Activated naive CD8-positive, alpha-beta T cell treated with anti-CD3 and anti-CD28 coated beads, Interleukin-2, amount 10 ng/mL, durations not matched to agents 7 days and 5 days (primary cell): ENCODE measurements at places on chromosomes 4 and X. TPM values are rescaled to one million over a fixed set of nuclear protein-coding genes. Genes with fewer than 3 reads are reported as not detected.

IL2 gene
- total RNA-seq, result 1.4 TPM

DNA sequence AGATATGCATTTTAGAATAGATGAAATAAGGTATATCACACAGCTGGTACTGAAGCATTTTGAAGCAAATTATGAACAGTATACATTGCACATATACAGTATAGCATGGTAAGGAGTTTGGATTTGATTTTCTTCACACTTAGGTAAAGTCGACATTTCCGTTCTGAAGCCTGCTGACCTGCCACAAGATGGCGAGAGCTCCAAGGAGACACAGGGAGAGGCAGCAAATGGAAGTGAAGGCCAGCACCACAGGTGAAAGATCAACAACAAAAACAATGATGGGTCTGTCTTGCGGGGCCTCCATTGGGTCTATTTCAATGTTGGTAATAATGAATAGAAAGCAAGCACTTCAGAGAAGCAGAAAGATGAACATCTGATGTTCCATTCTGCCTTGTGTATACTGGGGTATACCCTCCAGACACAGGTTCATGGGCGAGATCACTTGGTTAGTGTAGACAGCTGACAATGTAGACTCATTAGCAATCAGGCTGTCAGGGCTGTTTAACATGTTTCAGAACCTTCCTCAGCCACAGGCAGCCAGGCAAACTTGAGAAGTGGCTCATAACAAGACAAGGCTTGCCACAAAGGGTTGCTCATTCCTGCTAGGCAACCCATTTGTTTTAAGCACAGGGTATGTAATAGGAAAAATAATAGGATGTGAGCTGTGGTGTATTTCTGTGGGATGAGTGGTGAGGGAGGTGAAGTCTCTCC, 21.4 kb upstream of the NOX1 start:
- no peaks in the 10 kb centered on the region for H3K27me3 ChIP-seq
- no peaks in the 10 kb centered on the region for H3K36me3 ChIP-seq
- no peak overlapping the region for H3K4me3 ChIP-seq
- no peak overlapping the region for H3K27ac ChIP-seq

- H3K27me3 ChIP-seq, result peaks cover 4% of the 10 kb centered on the region
- no peaks in the 10 kb centered on the region for H3K4me1 ChIP-seq
- DNase-seq, result no peak
- H3K4me3 ChIP-seq, result no peak overlapping the region
- H3K36me3 ChIP-seq, result peaks cover 3% of the 10 kb centered on the region
These were observed 28.6 kb upstream of the BBS12 start for GRCh38 chr4:122703868-122704267.

GRCh38 chrX:126167560-126167959, 1.5 kb upstream of the DCAF12L2 start:
- DNase-seq, result no peak
- H3K4me1 ChIP-seq, result no peaks in the 10 kb centered on the region
- peaks cover 2% of the 10 kb centered on the region for H3K27me3 ChIP-seq
- H3K36me3 ChIP-seq, result no peaks in the 10 kb centered on the region
- no peak overlapping the region for H3K4me3 ChIP-seq

GC gene
- not detected for total RNA-seq

DNA sequence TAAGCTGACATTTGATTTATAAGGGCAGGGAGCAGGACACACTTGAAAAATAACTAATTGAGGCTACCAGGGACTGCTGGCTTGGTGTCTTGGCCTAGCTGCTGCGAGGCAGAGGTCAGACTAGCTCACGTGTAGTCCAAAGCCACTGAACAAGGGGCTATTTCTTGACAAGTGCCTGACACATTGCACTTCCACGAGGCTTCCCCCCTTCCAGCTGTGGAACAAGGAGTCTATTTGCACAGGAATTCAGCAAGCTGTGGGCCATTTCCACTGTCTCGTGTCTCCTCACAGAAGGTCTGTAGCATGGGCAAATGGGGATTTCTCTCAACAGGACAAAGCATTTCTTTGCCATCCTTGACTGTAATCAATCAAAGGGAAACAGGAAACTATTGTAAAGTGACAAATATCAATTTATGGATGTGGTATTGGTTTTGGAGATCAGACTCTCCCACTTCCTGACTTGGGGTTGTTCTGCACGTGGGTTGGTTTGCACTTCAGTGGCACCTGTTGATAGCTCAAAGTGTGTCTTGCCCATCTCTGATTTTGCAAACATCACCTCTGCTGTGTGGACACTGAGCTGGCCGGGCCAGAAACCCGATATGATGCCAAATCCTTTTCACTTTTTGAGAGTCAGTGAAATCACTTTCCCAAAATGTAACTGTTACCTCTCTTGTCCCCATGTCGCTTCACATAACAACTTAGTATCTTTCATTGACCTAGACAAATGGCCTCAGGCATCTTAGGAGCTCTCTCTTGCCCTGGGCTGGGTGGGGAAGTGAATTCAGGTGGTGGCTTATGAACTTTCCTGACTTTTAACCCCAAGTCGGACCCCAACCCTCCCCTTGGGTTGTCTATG, 107.4 kb upstream of the MAMLD1 start:
- no peak overlapping the region for H3K27ac ChIP-seq
- no peak for DNase-seq
- H3K4me1 ChIP-seq, result peaks cover 16% of the 10 kb centered on the region
- no peaks in the 10 kb centered on the region for H3K36me3 ChIP-seq

FMR1NB gene
- not detected for total RNA-seq

DNA sequence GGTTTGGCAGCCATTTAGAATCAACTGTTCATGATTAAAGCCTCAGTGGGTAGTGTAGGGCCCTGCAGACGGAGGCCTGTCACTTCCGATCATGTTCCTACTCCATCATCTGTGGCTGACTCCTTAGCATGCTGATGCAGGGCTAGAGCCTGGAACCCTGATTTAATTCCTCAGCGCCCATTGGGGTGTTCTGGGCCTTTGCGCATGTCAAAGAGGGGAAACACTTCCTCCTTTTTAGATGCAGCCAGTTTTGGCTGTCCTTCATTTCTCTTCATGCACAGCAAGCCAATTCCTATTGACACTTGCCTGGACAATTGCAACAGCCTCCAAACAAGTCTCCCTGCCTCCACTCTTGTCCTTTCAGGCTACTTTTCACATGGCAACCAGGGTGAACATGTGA, 51.9 kb upstream of the MAGEA4 start:
- H3K4me3 ChIP-seq, result no peak overlapping the region
- no peak overlapping the region for H3K27ac ChIP-seq
- no peaks in the 10 kb centered on the region for H3K4me1 ChIP-seq
- no peak for DNase-seq
- H3K27me3 ChIP-seq, result no peaks in the 10 kb centered on the region
- H3K36me3 ChIP-seq, result no peaks in the 10 kb centered on the region

GRCh38 chr4:139367421-139368090, 65.3 kb upstream of the NDUFC1 start:
- no peaks in the 10 kb centered on the region for H3K27me3 ChIP-seq
- no peak for DNase-seq
- no peaks in the 10 kb centered on the region for H3K4me1 ChIP-seq
- H3K27ac ChIP-seq, result peak overlapping the region; percentile 9

FRMD7 gene
- total RNA-seq, result not detected

DNA sequence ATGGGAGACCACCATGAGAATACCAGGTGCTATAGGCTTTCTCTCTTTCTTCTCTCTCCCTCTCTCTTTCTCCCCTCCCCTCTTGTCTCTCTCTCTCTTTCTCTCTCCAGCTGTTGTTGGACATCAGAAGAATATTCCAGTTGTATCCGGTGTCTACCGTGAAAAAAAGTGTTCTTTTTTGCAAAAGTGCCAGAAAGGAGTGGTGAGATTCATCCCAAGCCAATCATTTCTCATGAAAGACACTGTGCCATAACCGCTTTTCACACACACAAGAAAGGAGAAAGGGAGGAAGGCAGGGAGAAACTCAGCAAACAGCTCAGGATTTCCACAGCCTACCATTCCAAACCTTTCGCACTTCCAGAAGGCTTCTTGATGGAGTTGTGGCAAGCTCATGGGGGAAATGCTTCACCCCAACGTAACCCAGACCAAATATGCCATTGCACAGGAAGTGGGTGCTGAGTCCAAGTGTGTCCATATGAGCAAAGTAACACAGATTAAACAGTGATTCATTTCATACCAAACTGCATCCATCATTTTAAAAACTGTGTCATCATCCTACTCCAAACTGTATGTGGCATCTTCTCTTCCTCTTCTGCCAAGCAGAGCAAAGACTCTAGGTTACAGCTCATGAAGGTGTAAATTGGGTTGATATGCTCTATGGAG, 224.0 kb downstream of the APBB2 start:
- H3K27me3 ChIP-seq, result peaks cover 6% of the 10 kb centered on the region
- H3K27ac ChIP-seq, result no peak overlapping the region
- H3K4me1 ChIP-seq, result peaks cover 3% of the 10 kb centered on the region
- no peak for DNase-seq
- H3K36me3 ChIP-seq, result no peaks in the 10 kb centered on the region

VSIG4 gene
- total RNA-seq, result 0.48 TPM

DNA sequence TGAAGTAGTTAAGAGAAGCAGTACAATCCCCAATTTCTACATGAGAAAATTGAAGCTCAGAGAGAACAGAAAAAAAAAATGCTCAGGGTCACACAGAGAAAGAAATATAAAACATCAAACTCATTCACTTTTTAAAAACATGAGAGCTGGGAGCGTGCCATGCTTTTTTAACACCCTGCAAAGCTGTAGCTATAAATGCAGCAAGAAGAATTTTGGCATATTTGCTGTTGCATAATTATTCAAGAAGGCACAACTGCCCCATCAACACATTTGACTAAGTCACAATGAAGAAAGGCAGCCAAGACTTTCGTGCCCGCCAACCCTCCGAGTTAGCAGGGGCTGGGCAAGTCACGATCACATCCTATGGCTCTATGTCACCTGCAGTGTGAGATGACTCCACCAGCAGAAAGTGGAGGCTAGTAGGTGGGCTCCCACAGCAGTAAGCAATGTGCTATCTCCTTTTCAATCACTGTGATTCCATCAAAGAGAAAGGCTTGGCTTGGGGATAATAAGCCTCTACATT, 214.8 kb downstream of the DHX15 start:
- no peaks in the 10 kb centered on the region for H3K4me1 ChIP-seq
- no peaks in the 10 kb centered on the region for H3K36me3 ChIP-seq
- H3K27ac ChIP-seq, result no peak overlapping the region

GRCh38 chrX:22748093-22748999, 251.4 kb upstream of the DDX53 start:
- no peaks in the 10 kb centered on the region for H3K27me3 ChIP-seq
- no peaks in the 10 kb centered on the region for H3K36me3 ChIP-seq
- H3K4me1 ChIP-seq, result no peaks in the 10 kb centered on the region

DNA sequence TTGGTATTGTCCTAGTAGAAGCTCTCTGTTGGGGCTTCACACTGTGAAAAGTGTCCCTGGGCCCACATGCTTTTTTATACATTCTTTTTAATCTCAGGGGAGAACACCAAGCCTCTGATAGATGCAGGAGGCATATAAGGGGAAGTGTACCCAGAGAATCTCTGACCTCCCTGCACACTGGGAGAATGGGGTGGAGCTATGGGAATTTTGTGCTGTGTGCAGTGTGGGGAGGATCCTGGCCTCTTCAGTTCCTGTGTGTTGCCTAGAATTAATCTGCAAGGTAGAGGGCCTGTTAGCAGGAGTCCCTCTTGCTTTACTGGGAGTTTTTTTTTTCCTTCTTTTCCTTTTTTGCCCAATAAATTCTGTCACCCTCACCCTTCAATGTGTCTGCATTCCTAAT, 49.2 kb upstream of the SPIN4 start:
- H3K27me3 ChIP-seq, result no peaks in the 10 kb centered on the region
- H3K36me3 ChIP-seq, result no peaks in the 10 kb centered on the region
- H3K27ac ChIP-seq, result no peak overlapping the region

- no peak for DNase-seq
- H3K4me1 ChIP-seq, result no peaks in the 10 kb centered on the region
- H3K27ac ChIP-seq, result no peak overlapping the region
These were observed 16.0 kb downstream of the PPP2R2C start for GRCh38 chr4:6456450-6456849.

- H3K36me3 ChIP-seq, result no peaks in the 10 kb centered on the region
- H3K27ac ChIP-seq, result no peak overlapping the region
- peaks cover 5% of the 10 kb centered on the region for H3K27me3 ChIP-seq
- H3K4me3 ChIP-seq, result no peak overlapping the region
- no peak for DNase-seq
- peaks cover 5% of the 10 kb centered on the region for H3K4me1 ChIP-seq
These were observed 37.2 kb upstream of the RAPGEF2 start for GRCh38 chr4:159065513-159066240.

FAM47A gene
- not detected for total RNA-seq

ZDHHC15 gene
- 0.06 TPM for total RNA-seq

GRCh38 chr4:108473163-108473720, 147.1 kb upstream of the RPL34 start:
- peaks cover 34% of the 10 kb centered on the region for H3K4me1 ChIP-seq
- H3K4me3 ChIP-seq, result no peak overlapping the region
- no peak for DNase-seq
- H3K27me3 ChIP-seq, result no peaks in the 10 kb centered on the region
- H3K27ac ChIP-seq, result no peak overlapping the region
- peaks cover 13% of the 10 kb centered on the region for H3K36me3 ChIP-seq

HPGDS gene
- not detected for total RNA-seq

DNA sequence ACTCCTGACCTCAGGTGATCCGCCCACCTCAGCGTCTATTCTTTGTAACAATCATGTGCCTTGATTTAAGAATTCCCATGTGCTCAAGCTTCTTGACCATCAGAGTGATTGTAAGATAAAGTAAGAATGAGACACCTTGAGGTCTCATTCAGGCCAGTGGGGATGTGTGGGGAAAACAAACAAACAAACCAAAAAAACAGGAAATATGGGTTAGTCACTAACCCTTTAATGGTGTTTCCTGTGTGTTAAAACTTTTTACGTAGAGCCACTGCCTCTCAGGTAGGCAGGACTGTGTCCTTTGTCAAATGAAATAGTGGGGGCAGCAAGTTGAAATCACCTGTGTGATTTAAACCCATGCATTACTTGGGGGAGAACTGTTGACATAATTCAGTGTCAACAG, 91.5 kb upstream of the DHRSX start:
- no peaks in the 10 kb centered on the region for H3K27me3 ChIP-seq
- DNase-seq, result no peak
- H3K4me1 ChIP-seq, result peaks cover 11% of the 10 kb centered on the region
- no peak overlapping the region for H3K27ac ChIP-seq

- DNase-seq, result no peak
- H3K27ac ChIP-seq, result no peak overlapping the region
- no peak overlapping the region for H3K4me3 ChIP-seq
These were observed 104.4 kb downstream of the WDFY3 start for GRCh38 chr4:84862064-84862463.

COL4A6 gene
- total RNA-seq, result not detected

ATP2B3 gene
- total RNA-seq, result not detected

GRCh38 chrX:88883200-88883599, 136.2 kb downstream of the CPXCR1 start:
- DNase-seq, result no peak
- no peak overlapping the region for H3K27ac ChIP-seq
- H3K4me1 ChIP-seq, result no peaks in the 10 kb centered on the region
- no peaks in the 10 kb centered on the region for H3K27me3 ChIP-seq

CENPVL1 gene
- not detected for total RNA-seq

PTTG2 gene
- total RNA-seq, result 2.0 TPM

GRCh38 chrX:134658002-134658759, at the start of gene PLAC1:
TSS of gene PLAC1 (minus strand) at chrX:134658471. CDS start at chrX:134566682, 91,789 bp downstream.
- DNase-seq, result no peak
- peaks cover 1% of the 10 kb centered on the region for H3K4me1 ChIP-seq
- H3K27me3 ChIP-seq, result peaks cover 12% of the 10 kb centered on the region
- no peak within 1 kb of the TSS for H3K4me3 ChIP-seq
